ENCODE measurements at places on chromosomes 5 and 9.

- no peak for DNase-seq
Observed at GRCh38 chr5:57324861-57325260, 151.0 kb downstream of the GPBP1 start.

DNA sequence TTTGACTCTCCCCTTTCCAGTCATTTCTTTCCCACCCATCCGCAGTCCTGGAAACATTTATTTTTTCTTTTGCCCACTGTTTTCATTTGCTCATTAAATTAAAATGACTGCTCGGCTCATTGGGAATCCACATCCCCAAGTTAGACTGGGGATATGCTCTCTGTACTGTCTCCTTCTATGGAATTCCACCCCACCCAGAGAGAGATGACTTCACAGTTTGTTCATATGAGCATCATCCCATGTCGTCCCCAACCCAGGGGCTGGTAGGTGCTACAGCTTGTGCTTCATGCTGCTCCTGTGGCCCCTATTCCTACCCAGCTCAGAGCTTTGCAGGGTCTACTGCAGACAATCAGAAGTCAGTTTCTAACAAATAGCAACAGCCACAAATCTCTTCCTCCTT, 16.5 kb upstream of the RARS1 start:
- DNase-seq = no peak

DNA sequence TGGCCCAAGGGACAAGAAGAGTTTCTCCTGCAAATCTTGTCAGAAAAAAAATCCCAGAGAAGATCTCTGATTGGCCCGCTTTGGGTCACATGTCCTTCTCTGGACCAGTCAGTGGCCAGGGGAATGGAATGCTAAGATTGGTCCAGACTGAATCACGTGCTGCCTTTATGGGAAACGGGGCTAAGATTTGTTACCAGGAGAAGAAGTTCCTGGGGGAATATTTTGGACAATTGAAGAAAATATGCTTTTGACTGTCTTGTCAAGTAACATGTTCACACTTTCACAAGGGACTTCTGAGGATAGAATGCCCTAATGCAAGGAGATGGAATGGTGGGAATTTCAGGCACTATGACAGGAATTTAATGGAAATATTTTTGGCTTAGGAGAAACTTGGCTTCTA, 74.1 kb upstream of the SH3PXD2B start:
- no peak for DNase-seq

GRCh38 chr9:19022206-19022605, 10.8 kb downstream of the SAXO1 start:
- no peak for DNase-seq

GRCh38 chr9:137077010-137077747, at the start of gene UAP1L1:
UAP1L1 (plus strand) TSS chr9:137077517; CDS start chr9:137077533, 16 bp downstream.
- DNase-seq = peak; percentile 80

DNA sequence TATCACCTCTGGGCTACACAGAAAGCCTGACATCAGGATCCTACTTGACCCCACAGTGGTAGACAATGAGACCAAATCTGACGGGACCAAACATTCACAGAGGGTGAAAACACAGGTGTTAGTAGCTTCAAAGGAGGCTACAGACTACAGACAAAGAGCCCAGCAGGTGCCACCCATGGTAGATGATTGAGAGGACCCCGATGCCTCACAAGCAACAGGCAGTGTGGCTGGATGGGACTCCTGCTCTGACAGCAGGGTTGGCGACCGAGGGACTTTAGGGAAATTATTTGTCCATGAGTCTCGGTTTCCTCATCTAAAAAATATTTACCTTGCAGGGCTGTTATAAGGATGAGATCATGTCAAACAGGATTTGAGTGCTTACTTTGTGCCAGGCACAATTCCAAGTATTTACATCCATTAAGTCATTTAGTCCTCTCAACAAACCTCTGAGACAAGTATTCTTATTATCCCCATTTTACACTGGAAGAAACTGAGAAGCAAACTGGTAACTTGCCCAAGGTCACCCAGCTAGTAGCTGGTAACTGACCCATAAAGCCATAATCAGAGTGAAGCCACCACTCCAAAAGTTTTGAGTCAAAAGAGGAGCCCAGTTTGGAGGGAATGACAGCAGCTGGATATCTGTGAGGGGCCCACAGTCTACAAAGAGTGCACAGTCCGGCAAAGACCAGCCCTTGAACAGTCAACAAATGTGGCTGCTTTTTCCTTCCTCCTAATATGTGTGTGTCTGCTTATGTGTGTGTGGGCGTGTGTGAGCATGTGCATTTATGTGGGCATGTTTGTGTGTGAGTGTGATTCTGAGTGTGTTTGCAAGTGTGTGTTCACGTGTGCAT, 502.0 kb downstream of the BNC2 start:
- no peak for DNase-seq

GRCh38 chr9:752681-753200, 88.8 kb upstream of the DMRT1 start:
- DNase-seq = no peak

GRCh38 chr9:7478646-7479045, 320.9 kb downstream of the DMAC1 start:
- DNase-seq = no peak

GRCh38 chr5:117590944-117591343, 1016.3 kb upstream of the SEMA6A start:
- DNase-seq = no peak

GRCh38 chr5:55453211-55453610, 81.6 kb downstream of the PLPP1 start:
- DNase-seq = no peak

DNA sequence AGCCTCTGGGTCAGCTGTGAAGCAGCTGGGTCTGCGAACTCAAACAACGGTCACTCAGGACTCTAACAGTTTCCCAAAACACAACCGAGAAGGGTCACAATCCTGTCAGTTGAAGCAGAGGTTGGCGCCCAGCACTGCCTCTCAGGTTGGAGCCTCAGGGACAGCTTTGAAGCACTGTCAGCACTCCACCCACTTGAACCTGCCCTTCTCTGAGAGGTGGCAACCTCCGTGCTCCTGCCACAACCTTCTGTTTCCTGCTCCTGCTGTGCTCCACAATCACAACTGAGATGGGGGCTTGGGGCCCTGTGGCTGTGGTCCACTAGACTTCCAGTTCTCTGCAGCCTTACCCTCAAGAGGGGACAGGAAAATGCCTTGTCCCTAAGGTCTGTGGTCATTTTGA, 21.7 kb upstream of the LCP2 start:
- DNase-seq = no peak

DNA sequence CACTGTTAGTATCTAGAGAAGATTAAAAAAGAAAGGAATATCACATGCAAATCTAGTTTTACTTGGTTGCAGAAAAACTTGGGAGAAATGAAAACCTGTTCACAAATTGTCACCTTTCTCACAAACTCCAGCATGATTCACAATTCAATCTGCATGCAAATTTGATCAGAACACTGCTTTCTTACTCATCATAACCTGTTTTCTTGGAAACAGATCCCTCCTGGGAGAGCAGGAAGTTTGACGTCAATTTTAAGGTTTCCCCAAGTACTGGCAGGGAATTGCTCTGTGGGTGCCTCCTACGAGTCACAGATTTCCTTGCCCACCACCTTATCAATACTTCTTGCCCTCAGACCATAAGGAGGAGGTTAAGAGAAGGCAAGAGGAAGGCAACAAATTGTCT, 30.2 kb upstream of the HTR4 start:
- no peak for DNase-seq

DNA sequence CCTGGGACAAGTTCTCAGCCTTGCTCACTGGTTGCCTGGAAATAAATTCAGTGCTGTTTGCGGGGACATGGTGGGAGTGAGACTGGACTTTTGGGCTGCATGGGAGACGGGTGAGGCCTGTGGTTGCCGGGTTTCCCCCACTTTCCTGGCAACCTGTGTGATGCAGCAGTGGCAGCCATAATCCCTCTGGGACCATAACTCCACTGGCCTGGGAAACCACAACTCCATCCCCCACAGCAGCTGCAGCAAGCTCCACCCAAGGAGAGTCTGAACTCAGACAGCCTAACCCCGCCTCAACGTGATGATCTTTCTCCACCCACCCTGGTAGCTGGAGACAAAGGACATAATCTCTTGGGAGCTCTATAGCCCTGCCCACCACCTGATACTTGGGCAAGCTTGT, 349.9 kb downstream of the PIK3R1 start:
- DNase-seq = no peak

DNA sequence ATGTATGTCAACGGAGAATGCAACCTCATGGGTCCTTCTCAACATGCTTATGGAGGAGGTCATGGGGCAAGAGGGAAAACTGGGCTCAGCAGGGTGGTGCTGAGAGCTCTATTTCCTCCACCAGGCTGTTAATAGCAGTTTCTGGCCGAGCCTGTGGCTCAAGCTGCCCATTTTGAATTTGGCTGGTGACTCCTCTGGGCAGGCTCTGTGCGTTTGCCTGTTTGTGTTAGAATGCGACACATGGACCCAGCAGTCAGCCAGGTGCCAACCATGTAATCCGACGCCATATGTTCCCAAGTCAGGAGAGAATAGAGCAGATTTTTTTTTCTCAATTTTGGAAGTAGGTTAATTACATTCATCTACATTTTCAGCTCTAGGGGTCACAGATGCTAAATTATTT, 387.7 kb upstream of the CLINT1 start:
- no peak for DNase-seq

GRCh38 chr9:70421272-70422180, 7.1 kb upstream of the KLF9 start:
- no peak for DNase-seq

GRCh38 chr5:8961219-8961618, 584.7 kb downstream of the SEMA5A start:
- DNase-seq = no peak

DNA sequence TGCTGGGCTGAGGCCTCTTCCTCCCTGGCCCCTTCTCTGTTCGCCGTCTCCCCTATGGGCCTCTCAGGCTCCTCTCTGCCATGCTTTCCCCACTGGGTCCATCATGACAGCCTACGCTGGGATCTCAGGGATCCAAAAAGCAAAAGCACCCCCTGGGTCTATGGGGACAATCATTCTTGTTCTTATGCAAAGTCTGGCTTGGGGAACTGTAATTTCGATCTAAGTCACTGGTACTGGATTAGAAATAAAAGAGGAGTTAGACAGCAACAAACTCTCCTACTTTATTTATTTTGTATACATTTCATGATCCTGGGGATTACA, 86.6 kb downstream of the SLC38A9 start:
- no peak for DNase-seq

DNA sequence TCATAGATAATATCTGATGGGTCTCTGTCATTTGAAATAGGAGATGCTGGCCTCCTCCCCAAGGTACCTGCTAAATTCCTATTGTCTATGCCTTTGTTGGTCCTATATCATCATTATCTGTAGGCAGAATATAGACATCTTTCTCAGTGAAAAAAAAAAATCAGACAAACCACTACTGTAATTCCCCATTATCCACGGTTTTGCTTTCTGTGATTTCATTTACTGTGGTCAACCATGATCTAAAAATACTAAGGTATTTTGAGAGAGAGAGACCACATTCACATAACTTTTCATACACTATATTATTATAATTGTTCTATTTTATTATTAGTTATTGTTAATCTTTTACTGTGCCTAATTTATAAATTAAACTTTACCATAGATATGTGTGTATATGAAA, 122.5 kb downstream of the INVS start:
- DNase-seq = no peak

DNA sequence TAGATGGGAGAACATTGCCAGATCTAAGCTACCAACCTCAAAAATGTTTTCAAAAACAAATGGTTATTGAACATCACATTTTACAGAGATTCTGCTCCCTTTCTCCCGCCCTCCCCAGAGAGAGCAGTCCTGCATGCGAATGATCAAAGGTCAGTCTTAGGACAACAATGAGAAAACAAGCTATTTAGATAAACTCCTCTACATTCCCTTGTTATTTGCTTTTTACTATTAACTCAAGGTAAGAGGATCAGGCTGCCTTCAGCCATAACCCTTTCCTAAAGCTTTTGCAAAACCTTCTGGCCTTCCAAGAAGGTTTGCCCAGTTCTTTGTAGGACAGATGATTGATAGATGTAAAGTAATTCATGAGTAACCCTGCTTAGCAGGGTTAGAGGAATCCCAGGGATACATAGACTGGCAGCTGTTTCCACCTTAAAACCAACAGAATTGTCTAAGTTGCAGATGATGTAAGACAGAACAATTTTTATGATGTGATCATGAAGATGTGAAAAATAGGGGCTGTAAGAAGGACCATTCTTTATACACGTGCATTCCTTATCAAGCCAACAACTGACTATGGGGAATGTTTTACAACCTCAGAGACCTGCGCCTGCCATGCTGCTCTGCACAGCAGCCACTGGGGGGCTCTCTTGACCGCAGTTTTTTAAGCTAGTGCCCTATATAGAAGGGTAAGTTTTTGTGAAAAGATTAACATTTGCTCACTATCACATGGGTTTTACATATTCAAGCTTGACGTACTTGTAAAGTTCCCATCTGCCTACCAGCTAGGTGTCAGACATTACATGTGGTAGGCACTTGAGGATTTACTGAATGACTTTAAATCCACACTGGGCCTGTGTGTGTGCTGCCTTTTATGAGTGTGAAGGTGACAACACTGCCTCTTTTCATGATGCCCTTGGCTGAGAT, 2.3 kb upstream of the ZNF782 start:
- no peak for DNase-seq

- no peak for DNase-seq
Observed at GRCh38 chr9:134360897-134361296, 34.6 kb downstream of the RXRA start.

DNA sequence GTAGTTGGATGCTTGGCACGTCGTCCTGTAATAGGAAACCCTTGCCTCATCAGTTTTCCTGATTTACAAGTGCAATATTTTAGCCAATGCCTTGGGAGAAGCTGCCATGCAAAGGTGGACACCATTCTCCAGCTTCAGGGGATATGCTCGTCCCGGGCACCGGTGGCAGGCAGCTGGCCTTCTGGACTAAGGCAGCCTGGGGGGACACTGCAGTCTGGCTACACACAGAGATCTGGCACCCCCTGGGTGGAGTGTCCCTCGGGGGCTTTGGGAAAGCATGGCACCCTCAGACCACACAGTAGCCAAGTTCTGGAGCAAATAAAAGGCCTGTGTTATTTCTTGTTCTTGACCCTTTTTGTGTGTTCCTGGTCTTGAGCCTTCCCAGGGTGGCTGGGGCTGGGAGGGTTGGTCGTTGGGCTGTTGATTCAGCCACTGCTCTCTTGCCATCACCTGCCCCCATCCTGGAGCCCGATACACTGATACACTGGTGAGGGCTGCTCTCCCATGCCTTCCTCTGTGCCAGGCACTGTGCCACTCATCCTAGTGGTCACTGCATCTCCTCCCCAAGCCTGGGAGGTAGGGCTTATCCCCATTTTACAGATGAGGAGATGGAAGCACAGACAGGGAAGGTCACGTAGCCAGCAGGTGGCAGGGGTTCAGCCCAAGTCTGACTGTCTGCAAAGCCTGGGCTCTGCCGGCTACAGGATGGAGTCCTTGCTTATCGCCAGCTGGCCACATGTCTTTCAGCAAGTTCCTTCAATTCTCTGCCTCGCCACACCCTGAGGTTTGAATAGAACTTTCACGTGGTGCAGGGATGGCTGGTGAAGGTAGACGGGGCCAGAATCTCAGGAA, 134.1 kb downstream of the RGS3 start:
- no peak for DNase-seq

GRCh38 chr5:157989296-157989695, 130.4 kb upstream of the CLINT1 start:
- DNase-seq = no peak

GRCh38 chr5:74095871-74096270, 469.9 kb downstream of the ARHGEF28 start:
- no peak for DNase-seq

GRCh38 chr5:113435575-113435974, 786 bp upstream of the TSSK1B start:
- no peak for DNase-seq

GRCh38 chr5:43663916-43664315, 60.9 kb downstream of the NNT start:
- DNase-seq = no peak

GRCh38 chr5:127609011-127609410, 39.9 kb upstream of the CTXN3 start:
- DNase-seq = no peak

Data from GM12892 (cell line).